ENCODE measurements at places on chromosomes 13 and 19.
A peak's percentile ranks its signal among the peaks of the same experiment; 100 is the strongest.

GRCh38 chr19:9673912-9674662, 813 bp downstream of the ZNF562 start:
- DNase-seq, result no peak

GRCh38 chr13:33828431-33829129, 10.6 kb downstream of the RFC3 start:
- no peak for DNase-seq

DNA sequence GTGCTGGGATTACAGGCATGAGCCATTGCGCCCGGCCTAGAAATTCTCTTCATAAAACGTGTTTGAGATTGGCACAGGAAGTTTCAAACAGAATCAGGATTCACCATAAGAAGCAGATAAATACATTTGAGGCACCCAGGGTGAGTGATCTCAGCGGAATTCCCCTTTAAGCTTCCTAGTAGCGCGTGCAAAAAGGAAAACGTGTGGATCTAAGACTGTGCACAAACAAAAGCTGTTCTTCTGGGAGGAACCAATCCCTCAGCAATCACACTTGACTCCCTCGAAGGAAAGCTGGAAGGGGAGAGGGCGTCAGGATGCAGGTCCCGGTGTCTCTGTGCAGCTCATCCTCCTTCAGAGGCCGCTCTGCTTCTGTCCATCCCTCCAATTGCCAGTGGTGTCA, 15.5 kb downstream of the MCF2L start:
- DNase-seq, result no peak

DNA sequence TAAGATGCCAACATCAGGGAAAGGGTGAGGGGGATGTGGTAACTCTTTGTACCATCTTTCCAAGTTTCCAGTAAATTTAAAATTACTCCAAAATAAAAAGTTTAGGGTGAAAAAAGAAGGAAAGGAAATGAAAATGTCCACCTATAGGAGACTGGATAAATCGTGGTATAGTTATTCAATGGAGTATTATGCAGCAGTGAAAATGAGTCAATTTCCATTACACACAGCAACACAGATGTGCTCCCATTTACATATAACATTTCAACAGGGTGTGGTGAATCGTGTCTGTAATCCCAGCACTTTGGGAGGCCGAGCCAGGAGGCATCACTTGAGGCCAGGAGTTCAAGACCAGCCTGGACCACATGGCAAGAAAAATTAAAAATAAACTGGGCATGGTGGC, 7.4 kb upstream of the ZNF541 start:
- no peak for DNase-seq

DNA sequence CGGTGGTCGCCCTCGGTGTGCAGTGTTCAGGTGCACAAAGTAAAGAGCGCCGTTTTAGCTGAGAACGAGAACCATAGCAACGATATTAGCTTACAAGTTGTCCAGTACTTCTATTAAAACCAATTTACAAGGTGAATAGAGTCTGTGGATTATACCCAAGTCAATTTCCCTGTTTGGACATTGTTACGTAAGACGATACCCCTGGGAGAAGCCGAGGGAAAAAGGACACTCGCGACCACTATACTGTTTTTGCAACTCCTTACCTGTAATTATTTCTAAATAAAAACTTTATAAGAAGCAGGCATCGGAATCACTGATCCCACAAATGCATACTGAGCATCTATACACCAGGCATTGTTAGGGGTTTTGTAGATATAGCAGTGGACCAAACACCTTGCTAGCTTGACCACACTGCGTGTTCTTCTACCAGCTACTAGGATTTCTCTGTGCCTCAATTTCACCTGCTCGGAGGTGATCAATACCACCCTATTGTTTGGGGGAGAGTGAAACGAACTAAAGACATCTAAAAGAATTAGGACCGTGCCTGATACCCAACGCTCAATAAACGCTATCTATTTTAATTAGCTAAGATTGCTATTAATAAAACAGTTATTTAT, 488 bp upstream of the EEF2 start:
- no peak for DNase-seq

DNA sequence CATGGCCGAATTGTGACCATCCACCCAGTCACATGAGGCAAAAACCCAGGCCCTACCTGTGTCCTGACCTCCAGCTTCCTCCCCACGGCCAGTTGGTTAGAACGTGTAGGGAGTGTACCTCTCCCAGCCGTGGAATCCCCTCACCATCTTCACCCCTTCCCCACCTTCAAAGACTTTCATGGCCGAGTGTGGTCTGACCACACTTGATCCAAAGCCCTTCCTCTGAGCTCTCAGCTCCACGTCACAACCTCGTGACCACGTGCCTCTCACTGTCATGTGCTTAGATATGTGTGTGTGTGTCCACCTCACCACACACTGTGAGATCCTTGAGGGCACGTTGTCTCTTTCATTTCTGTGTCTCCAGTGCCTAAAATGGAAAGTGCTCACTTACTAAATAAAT, 48.6 kb upstream of the UBE2L5 start:
- no peak for DNase-seq

DNA sequence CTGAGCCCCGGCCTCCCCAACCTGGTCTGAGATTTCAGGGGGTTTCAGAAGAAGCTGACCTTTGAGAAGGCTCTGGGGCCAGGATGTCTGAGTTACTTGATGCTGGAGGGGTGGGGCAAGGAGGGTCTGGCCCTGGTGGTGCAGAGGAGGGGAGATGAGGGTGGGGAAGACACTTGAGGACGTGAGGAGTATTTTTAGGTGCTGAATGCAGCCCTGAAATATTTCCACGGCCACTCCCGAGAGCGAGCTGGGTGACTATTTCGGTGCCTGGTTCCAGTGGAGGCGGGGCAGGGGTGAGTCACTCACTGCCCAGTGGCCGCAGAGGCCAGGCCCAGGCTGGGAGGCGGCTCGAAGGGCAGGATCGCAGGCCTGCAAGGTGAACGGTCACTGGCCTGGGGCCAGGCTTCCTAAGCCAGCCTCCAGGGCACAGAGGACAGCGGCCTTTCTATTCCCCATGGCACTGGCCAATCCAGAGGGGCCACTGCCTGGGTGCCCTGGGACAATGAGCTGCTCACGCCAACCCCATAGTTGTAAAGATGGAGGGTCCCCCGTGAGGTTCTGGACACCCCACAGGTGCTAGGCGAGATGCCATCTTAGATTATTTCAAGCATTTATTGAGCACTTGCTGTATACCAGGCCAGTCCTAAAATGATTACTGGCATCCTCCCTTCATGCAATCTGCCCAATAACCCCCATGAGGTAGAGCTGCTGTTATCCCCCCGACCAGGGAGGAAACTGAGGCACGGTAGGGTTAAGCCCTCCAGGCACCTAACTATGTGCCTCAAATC, 19.7 kb upstream of the JUND start:
- peak; percentile 76 for DNase-seq

GRCh38 chr19:48795055-48795684, 15.7 kb downstream of the BCAT2 start:
- peak; percentile 99 for DNase-seq

DNA sequence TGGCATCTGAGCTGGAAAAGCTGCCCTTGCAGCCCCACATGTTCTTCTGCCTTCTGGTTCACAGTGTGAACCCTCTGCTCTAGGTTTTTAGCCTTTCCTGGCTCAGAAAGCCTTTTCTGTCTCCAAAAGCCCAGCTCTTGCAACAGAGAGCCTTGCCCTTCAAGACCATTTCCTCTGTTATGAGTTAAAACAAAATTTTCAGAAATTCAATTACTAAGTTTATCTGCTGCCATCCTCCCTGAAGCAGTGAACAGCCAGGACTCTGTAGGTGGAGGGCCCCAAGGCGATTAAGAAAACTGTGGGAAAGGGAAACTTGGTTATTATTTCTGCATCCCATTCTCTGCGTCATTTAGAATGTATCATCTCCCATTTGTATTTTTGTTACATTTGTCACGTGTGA, 18.8 kb downstream of the FAM124A start:
- no peak for DNase-seq

DNA sequence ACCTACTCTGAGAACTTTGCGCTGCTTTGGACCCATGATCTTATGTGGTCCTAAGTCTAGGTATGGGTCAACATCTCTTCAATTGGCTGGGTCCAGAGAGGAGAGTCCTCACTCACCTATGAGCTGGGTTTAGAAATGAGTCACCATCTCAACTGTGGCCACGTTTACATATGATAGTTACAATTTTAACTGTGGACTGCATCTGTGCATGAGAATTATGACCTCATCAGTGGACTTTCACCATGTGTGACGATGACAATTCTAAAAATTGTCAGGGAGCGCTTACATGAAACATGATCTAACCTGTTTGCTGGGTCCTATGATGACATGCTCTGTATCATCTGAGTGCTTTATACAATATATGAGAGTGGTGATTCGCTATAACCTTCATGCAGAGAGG, 12.7 kb upstream of the ZNF724 start:
- no peak for DNase-seq

DNA sequence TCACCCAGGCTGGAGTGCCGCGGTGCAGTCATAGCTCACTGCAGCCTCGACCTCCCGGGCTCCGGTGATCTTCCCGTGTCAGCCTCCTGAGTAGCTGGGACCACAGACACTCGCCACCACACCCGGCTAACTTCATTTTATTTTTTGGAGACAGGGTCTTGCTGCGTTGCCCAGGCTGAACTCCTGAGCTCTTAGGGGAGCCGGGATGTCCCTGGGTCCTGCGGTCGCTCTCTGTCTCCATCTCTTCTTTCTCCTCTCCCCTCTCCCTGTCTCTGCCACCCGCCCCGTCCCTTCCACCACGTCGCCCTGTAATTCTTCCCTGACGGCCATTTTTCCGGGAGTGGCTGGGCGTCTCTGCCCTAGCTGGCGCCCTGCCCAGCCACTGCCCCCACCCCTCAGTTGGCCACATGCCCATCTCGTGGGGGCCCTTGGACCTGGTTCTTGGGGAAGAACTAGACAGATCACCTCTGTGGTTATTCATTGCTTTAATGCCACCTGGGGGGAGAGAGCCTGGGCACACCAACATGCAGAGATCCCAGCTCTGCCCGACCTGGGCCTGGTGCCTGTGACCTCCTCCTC, 18.9 kb downstream of the ARID3A start:
- DNase-seq, result no peak

- no peak for DNase-seq
Observed at GRCh38 chr19:56547535-56547934, 8.8 kb downstream of the ZFP28 start.

GRCh38 chr13:38210928-38211596, 138.6 kb upstream of the UFM1 start:
- DNase-seq, result no peak

- peak; percentile 68 for DNase-seq
Observed at GRCh38 chr19:2982983-2983350, 5.6 kb downstream of the TLE6 start.

DNA sequence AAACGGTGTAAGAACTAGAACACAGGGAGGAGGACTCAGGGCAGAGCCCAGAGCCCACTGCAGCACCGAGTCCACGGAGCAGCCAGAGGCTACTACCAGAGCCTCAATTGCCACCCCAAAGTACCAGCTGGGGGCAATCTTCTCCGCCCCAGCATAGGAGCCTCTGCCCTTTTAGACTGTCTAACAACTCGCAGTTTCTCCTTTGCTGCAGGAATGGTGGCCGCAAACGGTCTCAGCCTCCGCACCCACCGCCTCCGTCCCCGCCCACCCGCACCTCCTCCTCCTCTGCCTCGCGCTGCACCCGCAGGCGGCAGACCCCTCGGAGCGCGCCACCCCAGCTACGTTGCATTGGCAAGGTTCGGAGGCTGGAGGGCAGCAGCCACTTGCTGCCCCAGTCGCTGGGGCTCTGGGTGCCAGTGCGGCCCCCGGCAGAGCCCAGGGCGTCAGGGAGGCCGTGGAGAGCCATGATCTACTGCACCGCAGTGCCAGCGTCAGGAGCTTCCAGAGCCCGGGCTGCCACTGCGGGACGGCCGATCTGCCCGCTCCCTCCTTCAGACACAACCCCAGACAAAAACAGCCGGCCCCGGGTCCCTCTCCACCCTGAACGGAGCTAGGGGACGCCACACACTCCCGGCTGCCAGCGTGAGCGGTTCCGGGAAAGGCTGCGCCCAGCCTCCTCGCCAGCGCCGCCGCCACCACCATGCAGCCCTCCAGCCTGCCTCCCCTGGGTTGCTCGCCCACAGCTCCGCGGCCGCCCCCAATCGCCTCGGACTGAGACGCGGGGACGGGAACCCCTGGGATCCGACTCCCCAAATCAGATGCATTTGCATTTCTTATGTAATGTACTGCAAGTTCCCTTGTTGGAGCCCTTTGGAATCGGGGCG, 1.8 kb downstream of the FGF14 start:
- DNase-seq, result no peak

DNA sequence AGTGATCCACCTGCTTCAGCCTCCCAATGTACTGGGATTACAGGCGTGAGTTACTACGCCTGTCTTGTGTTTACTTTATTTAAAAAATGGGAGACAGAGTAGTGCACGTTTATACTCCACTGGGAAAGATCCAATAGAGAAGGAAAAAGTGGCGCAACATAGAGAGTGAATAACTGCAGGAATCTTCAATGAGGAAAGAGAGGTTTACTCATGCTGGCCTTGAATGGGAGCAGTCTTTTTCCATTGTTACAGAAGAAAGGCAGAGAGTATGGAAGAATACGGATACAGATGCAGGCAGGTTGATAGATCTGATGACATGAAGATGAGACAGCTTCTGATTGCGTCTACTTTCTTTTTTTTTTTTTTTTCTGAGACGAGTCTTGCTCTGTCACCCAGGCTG, 4.6 kb upstream of the WDFY2 start:
- no peak for DNase-seq

DNA sequence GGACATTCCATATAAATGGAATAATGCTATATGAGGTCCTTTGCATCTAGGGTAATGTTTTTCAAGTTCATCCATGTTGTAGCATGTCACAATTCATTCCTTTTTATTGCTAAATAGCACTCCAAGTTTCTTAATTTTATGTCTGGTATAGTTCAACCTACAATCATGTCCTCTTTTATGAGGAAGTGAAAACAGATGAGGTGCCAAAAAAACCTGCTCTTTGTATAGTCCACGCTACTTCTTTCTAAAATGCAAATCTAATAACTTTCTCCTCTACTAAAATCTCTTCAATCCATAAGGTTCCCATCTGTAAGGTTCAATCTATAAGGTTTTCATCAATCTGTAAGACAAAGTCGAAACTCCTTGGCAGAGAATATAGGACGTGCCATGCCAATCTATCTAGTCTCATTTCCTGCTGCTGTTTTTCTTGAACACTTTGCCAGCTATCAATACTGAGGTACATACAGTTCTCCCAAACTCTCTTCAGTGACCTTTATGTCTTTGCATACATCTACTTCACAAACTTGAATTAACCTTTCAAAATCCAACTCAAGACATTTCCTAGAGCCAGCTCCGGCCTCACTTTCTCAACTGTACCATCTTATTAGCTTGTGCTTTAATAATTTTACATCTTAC, 33.7 kb downstream of the INTS6 start:
- DNase-seq, result no peak

DNA sequence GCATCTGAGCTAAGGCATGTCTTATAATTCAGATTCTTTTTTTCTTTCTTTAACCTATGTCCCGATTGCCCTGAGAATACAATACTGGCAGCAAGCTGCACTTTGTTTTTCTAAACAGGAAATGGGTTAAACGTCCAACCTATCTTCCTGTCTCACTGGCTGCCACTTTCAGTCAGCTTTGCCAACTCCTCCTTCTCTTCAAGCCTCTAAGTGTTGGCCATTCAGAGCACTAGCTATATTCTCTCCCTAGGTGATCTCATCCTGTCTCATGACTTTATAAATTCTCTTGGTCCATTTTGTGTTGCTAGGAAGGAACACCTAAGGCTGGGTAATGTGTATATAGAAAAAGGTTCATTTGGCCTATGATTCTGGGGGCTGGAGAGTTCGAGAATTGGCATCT, 109.5 kb upstream of the TSC22D1 start:
- no peak for DNase-seq
